ENCODE measurements at places on chromosomes 6 and 20. TPM values are rescaled to one million over a fixed set of nuclear protein-coding genes. Genes with fewer than 3 reads are reported as not detected.

Gene TFAP2C
- total RNA-seq, result not detected

Gene GTSF1L
- not detected for total RNA-seq

Gene HLA-DQB1
- total RNA-seq, result 21.0 TPM

Gene RFX6
- not detected for total RNA-seq

Gene ZC2HC1B
- not detected for total RNA-seq

Gene IP6K3
- total RNA-seq, result not detected

Gene LBP
- total RNA-seq, result not detected

Gene PKHD1
- not detected for total RNA-seq

Gene C2
- 0.92 TPM for total RNA-seq

Gene SLC32A1
- not detected for total RNA-seq

Gene LCA5
- total RNA-seq, result 0.07 TPM

Gene TBXT
- total RNA-seq, result not detected
